Stimulated activated CD4-positive, alpha-beta T cell treated with anti-CD3 and anti-CD28 coated beads, Interleukin-1b, Interleukin-23, amount 100 ng/mL, for 4 hours (primary cell): ENCODE measurements at places on chromosomes 11 and 22.

- no peak for DNase-seq
Observed at GRCh38 chr11:14089690-14090462, 127.4 kb downstream of the SPON1 start.

- DNase-seq: no peak
Observed at GRCh38 chr11:103798446-103798845, 238.0 kb upstream of the DDI1 start.

GRCh38 chr11:6505577-6506240 is 8.6 kb downstream of the DNHD1 start:
- peak; percentile 8 for DNase-seq

DNA sequence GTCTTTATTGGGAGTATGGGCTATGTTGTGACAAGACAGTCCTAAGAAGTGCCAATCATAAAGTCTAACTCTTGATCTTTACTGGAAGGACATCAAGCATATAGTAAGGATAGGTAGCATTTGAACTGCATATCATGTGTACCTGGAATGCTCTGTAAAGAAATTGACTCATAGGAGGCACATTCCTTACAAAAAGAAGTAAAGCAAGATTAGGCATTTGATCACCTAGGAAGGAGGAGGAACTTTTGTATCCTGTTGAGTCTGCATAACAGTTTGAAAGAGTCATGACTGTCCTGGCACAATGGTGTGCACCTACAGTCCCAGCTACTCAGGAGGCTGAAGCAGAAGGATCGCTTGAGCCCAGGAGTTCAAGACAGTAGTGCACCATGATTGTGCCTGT is 42.2 kb upstream of the DNAJB7 start:
- no peak for DNase-seq

GRCh38 chr22:41367039-41367679 is 14.6 kb upstream of the TEF start:
- DNase-seq: no peak

DNA sequence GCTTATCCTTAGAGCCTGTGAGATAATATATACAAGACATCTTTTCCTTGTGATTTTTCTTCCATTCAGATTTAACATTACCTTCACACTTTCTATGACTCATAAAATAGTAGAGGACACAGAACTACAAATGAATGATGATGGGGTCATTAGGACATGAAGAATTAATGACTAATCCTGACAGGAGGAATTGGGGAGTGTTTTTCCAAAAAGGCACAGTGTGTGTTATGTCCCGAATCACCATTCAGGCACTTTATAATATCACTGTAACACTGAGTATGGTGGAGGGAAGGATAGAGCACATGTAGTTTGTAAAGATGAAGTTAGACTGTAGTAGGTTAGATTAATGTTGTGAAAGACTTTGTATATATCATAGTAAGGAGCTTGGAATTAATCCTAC is 391.3 kb downstream of the JRKL start:
- DNase-seq: no peak

DNA sequence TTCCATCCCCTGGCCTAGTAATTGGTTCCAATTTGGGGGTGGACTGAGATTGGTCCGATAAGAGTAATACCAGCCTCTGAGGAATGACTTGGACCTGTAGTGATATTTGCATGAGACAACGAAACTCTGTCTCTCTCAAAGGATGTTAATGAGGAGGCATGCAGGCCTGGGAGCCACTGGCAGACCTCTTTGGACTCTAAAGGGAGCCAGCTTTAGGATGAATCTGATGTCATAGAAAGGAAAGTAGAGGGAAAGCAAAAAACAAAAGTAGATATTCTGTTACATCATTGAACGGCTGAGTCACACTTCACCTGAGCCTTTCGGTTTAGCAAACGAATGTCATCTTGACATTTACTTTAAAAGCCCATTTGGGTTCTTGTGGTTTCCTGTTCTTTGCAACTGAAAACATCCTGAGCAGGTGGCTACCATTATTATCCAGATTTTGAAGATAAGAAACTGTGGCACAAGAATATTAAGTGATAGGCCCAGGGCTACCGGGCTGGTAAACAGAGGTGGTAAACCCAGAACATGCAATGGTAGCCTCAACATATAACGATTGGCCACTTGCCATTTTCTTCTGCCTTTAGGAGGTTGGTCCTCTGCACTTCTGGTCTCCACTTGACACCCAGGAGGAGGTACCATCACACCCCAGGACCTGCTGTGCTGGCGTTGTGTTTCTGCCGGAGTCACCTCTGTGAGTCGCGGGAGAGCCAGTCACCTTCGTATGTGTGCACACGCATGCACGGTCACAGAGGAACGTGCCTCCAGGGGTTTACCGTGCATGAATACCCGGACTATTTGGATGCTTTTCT is 42.7 kb downstream of the RTL6 start:
- peak; percentile 15 for DNase-seq

- DNase-seq: no peak
Observed at GRCh38 chr11:11535611-11536010, 86.2 kb downstream of the GALNT18 start.

DNA sequence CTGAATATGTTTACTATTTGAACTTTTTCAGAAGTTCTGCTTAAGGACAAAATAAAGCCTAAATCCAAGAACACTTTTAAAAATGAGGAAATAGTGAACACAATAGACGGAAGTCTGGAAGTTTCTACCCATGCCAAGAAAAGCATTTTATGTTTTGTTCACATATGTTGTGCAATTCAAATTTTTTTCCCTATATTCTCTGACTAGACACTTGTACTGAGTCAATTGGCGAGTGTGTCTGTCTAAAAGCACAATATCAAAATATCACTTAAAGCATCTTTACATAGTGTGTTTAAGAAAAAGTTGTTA is 29.2 kb downstream of the INCENP start:
- DNase-seq: no peak

DNA sequence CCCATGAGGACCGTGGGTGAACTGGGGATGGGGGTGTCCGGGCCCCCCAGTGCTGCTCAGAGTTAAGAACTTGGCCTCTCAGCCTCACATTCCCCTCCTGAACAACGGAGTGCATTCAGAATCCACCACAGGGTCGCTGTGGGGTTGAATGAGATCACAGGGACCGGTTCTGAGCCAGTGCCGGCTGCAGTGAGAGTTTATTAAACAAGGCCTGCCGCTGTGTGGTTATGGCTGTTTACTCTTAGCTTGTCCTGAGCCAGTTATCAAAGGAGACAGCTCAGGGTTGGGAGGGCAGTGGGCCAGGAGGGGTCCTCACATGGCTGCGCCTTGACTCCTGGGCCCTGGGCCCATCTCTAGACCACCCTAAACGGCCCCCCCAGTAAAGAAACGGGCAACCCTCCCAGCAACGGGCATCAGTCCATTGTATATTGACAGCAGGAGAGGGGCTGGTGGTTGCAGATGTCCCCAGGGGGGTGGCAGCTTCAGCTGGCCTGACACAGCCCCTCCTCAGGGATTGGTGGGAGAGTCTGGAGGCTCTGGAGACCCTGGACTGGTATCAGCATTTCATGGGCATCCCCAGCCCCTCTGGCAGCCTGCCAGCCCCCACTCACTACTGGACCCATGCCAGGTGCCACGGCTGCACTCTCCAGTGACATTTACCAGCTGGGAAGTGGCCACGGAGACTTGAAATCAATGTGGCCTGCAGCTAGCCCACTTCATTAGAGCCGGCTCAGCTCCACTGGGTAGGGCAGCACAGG is 15.1 kb upstream of the CABP7 start:
- DNase-seq: no peak

DNA sequence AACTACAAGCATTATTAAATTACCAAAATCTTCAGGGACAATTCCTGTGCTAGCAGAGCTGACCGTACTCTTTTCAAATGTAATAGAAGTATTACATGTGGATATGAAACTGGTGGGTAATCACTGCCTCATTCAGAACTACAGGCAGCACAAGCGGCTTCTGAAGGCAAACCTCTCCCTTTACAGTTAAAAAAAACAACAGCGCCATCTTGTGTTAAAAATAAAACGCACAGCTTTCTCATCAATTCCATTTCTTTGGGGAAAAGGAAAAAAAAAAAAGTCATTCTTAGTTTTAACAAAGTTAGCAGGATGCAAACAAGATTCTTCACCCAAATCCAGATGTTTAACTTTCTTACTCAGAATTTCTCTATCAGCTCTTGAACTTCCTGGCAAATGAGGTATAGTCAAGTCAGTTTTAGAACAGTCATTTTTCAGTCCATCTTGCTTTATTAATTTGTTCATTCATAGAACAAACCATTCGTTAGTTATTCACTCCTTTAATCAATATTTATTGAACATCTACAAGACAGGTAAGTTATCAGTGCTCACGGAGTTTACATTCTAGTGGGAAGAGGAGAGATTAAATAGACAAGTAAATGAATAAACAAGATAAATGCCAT is 331.8 kb upstream of the MPPED2 start:
- no peak for DNase-seq

DNA sequence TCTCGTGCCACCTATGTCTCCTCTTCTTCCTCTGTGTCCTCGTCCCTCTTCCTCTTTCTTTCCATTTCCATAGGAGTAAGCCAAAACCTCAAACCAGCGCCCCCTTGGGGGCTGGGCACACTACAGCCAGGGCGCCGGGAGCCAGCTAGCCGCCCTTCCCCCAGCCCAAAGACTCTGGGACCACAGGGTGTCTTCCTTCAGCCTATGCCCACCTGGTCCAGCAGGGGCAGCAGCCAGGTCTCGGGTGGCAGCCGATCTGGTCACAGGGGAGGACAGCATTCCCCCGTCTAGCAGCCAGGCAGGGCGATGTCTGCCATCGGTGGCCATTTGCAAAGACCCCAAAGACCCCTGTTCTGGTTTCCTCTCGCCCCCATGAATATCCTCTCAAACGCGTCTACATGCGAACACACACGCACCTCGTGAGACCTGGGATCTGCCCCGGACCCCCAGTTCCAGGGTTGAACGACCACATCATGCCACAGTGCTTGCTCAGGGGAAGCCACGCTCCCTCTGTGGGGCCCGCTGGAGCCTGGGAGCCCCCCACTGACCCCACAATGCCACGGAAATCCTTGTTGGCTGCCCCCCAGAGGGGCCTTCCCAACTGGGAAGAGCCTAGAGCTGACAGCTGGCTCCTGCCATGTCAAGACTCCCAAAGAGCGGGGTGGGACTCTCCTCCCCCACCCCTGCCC is 546.0 kb upstream of the CCDC179 start:
- DNase-seq: no peak

- no peak for DNase-seq
Observed at GRCh38 chr22:45608763-45609180, 62.9 kb upstream of the ATXN10 start.

DNA sequence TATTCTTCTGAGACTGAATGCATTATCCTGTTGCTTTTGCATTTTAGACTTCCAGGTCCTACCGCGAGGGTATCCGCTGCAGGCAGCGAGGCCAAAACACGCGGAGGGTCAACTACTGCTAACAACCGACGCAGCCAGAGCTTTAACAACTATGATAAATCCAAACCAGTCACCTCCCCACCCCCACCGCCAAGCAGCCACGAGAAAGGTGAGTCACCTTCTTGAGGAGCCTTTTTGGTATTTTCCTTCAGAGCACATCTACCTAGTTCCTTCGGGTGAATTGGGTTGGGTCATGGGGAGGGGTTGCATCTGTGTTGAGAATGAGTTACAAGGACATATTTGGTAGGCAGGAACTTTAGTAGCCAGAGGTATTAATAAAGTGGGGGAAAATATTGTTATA is 179.8 kb downstream of the NAV2 start:
- no peak for DNase-seq

GRCh38 chr11:130049328-130049771 is 20.3 kb upstream of the APLP2 start:
- DNase-seq: no peak

DNA sequence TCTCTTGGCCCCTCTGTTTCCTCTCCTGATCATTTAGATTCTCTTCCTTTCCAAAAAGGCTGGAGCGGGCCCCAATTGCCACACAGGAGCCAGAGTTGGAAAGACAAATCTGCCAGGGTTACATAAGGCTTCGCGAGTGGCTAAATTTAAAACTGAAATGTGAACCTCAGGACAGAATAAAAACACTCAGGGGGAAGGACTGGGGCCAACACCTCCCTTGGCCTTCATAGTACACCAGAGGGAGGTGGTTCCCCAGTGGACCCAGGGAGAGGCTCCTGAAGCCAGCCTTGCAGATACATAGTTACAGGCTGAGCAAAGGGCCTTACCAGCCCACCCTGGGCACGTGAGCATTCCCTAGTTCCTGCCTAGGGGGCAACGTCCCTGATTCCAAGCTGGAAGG is 150.1 kb downstream of the MN1 start:
- no peak for DNase-seq

- DNase-seq: no peak
Observed at GRCh38 chr22:41943661-41944209, 3.2 kb downstream of the CENPM start.

- DNase-seq: no peak
Observed at GRCh38 chr22:37680191-37680851, 4.9 kb downstream of the LGALS1 start.

GRCh38 chr11:43905813-43906241 is 25.2 kb downstream of the ALKBH3 start:
- DNase-seq: no peak

DNA sequence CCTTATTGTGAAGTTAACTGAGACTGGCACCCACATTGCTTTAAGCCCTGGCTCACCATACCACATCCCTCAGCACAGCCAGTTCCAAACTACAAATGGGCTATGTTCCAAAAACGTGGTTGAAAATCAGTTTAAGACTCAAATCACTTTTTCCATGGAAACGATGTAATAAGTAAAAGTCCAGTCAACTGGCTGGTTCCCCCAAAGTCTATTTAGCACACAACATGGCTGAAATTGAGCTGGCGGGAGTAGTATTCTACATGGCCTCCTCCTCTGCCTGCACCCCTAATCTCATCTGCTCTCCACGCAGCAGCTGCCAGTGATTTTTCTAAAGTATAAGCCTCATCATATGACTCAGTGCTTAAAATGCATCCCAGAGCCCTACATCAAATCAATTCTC is 40.9 kb upstream of the BIRC3 start:
- DNase-seq: no peak

DNA sequence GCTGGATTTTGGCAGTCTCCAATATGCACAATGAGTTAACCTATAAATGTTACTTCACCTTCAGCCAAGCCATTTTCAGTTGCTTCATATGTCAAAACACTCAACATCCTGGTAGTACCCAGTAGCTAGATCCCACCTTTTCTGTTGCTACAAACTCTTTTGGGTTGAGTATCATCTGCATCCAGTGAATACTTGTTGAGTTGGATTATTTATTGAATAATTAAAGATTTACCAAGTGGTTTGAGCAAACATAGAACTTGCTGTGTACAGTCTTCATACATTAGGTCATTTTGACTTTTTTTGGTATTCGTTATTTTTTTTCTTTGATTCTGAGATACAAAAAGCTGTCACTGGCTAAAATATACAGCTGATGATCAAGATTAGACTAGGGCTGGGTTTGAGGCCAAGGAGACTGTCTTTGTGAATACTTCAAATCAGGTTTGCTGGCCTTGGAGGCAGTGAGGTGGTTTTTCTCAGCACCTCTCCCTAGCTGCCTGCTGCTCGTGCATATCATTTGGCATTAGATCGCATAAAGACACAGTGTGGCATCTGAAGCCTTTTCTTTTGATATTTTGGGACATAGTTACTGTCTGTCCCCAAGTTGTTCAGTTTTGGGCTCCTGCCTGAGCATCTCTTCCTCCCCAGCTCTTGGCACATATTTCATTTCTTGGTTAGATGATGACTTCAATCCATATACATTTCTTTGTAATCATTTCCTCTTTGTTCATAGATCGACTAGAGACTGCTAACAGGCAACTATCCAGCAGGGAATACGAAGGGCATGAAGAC is 62.8 kb downstream of the AMOTL1 start:
- no peak for DNase-seq
